ENCODE measurements at places on chromosomes 5 and 9.

- no peak for DNase-seq
Observed at GRCh38 chr9:38727497-38728001, 7.6 kb upstream of the FAM240B start.

GRCh38 chr5:5195128-5195918, 55.2 kb downstream of the ADAMTS16 start:
- no peak for DNase-seq

DNA sequence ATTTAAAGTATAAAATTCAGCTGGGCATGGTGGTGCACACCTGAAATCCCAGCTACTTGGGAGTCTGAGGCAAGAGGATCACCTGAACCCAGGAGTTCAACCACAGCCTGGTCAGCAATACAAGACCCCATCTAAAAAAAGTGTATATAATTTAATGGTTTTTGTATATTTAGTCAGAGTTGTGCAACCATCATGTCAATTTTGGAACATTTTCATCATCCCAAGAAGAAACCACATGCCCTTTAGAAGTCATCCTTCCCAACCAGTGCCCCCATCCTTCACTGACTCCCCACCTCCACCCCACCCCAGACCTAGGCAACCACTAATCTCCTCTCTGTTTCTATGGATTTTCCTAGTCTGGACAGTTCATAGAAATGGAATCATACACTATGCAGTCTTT, 18.8 kb upstream of the TEK start:
- no peak for DNase-seq

GRCh38 chr9:68832101-68832500, 127.1 kb downstream of the PIP5K1B start:
- DNase-seq, result no peak

- DNase-seq, result no peak
Observed at GRCh38 chr5:39379693-39380092, 15.4 kb upstream of the C9 start.

GRCh38 chr9:127279717-127280285, 15.2 kb downstream of the GARNL3 start:
- DNase-seq, result no peak

- DNase-seq, result no peak
Observed at GRCh38 chr9:117860849-117861248, 156.6 kb downstream of the TLR4 start.

DNA sequence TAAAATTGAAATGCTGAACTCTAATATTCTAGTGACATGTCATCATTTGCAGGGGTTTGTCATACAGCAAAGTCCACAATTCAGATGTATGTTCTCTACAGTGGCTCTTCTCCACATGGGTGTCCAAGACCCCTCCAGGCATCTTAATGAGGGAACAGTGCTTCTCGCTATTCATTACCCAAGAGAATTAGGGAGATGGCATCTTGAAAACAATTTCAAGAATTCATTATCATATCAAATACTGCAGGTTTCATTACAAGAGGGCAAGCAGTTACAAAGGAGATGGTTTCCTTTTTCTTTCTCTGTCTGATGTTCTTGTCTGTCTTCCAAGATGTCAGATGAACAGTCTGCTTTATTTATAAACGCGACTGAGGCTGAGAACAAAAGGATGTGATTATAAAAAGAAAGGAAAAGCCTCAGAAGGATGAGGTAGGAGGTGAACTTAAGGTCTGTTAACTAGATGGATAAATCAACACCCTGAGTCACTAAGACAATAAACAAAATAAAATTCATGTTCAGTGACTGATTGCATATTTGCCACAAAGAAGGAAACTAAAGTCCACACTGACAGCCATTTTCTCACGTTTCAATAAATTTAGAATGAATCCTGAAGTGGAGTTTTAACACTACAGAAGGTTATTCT, 326.7 kb upstream of the EFNA5 start:
- DNase-seq, result no peak

GRCh38 chr5:30736669-30737068, 456.8 kb upstream of the CDH6 start:
- DNase-seq, result no peak

DNA sequence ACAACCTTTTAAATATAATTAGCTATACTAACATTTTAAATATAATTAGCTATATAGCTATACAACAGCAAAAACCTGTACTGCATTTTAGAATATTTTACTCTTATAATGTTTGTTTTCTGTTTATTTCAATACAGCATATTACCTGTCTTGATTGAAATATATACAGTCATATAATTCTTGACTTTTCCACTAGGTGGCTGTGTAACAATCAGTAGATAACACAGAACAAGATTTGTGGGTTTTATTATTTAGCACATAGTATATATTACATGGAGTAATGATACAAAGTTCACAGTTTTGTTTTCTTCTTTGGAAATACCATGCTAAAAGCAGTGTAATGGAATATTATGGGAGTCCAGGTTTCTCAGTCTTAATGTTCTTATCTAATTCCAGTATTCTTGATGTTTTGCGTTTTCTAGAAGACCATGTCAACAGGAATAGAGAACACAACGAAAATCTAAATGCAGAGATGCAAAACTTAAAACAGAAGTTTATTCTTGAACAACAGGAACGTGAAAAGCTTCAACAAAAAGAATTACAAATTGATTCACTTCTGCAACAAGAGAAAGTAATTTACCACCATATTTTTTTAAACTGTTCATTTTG, 13.3 kb downstream of the HMMR start:
- no peak for DNase-seq

- DNase-seq, result no peak
Observed at GRCh38 chr5:15502208-15502607, 2.2 kb downstream of the FBXL7 start.

- no peak for DNase-seq
Observed at GRCh38 chr9:98083061-98083501, 26.5 kb downstream of the NANS start.

- no peak for DNase-seq
Observed at GRCh38 chr9:134533850-134534588, 107.6 kb upstream of the COL5A1 start.

- no peak for DNase-seq
Observed at GRCh38 chr5:80072103-80073073, 37.2 kb downstream of the THBS4 start.

All from activated T-cell treated with anti-CD3 and anti-CD28 coated beads for 1 hour (primary cell).